ENCODE measurements at places on chromosomes 4 and X.
A peak's percentile ranks its signal among the peaks of the same experiment; 100 is the strongest.

GRCh38 chr4:25021216-25021615, 9.5 kb downstream of the LGI2 start:
- no peak for DNase-seq

GRCh38 chr4:170818786-170819185, 729.0 kb upstream of the AADAT start:
- DNase-seq = no peak

- DNase-seq = no peak
Measured at GRCh38 chrX:134718105-134718965, 60.1 kb upstream of the PLAC1 start.

DNA sequence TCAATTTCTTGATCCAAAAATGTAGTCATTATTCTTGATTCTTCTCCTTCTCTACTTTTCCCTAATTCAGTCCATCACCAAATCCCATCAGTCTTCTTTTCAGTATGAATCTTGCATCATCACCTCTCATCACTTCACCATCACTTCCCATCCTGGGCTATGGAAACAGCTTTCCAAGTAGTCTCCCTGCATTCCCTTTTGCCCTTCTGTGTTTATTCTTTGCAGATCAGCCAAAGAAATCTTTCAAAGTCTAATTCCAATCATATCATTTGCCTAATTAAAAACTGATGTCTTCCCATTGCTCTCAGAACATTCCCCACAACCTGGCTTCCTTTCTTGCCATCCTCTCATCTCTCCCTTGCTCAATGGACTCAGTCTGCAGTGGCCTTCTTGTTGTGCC, 201.7 kb upstream of the ADAMTS3 start:
- DNase-seq = no peak

GRCh38 chr4:165152527-165152926, 39.9 kb upstream of the TMEM192 start:
- no peak for DNase-seq

DNA sequence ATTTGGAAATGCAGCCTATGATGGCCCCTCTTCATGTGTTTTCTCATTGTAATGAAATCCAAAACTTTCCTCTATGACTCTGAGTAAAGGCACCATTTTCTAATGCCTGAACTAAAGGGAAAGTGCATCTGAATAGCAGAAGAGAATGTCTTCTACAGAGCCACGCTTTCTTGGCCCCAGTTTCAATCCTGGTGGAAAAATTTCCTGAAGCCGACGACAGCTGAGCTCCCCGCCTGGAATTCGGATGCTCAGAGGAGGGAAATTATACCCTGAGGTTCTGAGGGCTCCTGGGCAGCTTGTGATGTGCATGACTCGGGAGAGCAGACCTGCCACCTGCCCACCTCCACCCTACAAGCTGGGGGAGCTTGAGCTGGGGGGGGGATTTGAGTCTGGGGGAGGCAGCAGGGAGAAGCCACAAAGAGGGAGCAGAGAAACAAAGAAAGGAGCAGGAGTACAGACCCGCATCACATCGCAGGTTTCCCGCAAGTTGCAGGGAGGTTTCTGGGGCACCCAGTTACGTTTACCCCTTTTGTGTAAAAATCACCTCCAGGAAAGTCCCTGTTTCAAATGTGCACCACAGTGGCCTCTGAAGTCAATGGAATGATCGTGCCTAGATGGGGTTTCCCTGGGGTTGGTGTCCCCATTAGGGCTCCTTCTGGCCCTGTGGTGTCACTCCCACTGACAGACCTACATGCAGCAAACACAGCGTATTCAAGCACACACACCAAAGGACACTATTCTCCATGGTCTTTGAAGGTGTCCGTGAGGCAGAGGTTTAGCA, 145.6 kb upstream of the RBPJ start:
- no peak for DNase-seq

- DNase-seq = no peak
Measured at GRCh38 chrX:150371877-150372276, 8.8 kb downstream of the MAMLD1 start.

DNA sequence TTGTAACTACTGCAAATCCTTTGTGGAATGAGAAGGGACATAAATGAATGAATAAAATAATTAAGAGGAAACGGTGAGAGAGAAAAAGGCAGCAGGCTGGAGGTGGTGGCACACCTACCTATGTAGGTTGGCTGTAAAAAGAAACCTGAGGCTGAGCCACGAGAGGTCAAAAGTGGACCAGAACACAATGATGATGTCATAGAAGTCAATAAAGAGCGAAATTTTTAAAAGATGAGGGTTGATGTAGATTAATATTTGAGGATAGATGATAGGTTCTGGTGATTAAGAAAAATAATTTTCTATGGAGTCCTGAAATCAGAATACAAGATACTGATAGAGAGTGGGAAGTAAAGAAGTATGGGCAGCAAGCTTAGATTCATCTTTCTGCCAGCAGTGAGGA, 1.7 kb downstream of the TRPC5OS start:
- DNase-seq = no peak

GRCh38 chrX:24396931-24397279, 36.5 kb downstream of the SUPT20HL1 start:
- DNase-seq = no peak

GRCh38 chr4:174010547-174010946, 272.9 kb downstream of the FBXO8 start:
- DNase-seq = no peak

- no peak for DNase-seq
Measured at GRCh38 chr4:15917297-15917696, 21.2 kb downstream of the FGFBP1 start.

GRCh38 chr4:85774000-85774399, 299.1 kb downstream of the ARHGAP24 start:
- DNase-seq = no peak

- no peak for DNase-seq
Measured at GRCh38 chrX:119071381-119071780, 1.4 kb upstream of the CT47C1 start.

DNA sequence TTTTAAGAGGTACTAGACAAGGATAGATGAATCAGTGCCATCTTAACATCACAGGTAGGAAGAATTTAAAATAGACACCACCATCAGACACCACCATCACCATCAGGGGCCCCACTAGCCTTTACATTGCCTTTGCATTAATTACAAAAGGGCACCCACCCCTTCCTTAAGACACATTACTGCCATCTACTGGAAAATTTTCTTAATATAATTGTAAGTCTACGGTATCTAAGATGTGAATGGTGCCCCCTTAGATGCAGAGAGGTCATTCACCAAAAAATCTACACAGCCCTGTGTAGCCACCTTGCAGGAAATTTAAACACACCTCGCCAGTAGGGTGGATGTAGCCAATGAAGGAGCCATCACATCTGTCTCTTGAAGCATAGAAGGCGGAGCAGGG, 184.1 kb downstream of the MID1IP1 start:
- no peak for DNase-seq

DNA sequence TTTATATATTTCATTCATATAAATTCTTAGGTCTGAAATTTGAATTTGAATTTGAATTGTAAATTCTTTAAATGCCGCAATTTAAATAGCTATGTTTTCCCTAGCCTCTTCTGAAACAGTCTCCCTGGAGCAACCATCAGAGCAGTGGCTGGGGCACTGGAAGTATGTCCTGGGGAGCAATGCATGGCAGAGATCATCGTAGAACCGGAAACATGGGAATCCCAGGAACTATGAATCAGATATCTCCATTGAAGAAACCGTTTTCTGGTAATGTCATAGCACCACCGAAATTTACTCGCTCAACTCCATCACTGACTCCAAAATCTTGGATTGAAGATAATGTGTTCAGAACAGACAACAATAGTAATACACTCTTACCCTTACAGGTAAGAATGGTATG, 4.9 kb downstream of the CPEB2 start:
- DNase-seq = no peak

GRCh38 chrX:34877436-34877835, 65.2 kb upstream of the FAM47B start:
- no peak for DNase-seq

DNA sequence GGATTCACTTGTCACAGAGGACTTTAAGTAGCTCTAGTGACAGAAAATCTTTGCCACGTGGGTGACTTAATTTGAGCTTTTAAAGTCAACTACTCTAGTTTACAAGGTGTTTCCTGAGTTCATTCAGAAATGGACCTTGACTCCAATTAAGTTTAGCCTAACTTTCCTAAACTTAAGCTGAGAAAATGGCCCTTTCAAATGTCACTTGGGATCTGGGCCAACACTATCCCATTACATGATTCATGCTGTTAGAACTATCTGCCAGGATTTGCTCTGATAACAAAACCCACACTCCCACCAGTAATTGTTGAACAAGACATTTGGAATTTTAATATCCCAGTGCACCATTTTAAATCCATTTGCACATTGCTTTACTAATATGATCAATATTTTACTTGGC, 40.8 kb downstream of the C4orf46 start:
- no peak for DNase-seq

GRCh38 chr4:94828882-94829281, 71.1 kb downstream of the BMPR1B start:
- DNase-seq = no peak

DNA sequence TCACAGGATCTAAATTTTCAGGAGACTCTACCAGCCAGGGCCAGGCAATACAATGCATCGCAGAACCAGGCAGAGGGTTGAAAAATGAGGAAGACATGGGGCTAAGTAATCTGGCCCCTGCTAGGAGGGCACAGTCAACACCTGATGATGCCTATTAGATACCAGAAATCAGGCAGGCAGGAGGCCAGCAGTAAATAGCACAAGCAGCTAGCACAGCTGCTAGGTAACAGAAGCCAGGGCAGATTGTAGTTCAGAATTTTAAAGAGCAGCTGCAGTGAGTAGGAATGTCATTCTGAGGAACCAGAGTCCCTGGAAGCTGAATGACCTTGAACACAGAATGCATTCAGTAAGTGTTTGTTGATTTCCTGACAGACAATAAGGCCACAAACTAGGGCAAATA, 38.8 kb upstream of the TRPC5OS start:
- DNase-seq = no peak

DNA sequence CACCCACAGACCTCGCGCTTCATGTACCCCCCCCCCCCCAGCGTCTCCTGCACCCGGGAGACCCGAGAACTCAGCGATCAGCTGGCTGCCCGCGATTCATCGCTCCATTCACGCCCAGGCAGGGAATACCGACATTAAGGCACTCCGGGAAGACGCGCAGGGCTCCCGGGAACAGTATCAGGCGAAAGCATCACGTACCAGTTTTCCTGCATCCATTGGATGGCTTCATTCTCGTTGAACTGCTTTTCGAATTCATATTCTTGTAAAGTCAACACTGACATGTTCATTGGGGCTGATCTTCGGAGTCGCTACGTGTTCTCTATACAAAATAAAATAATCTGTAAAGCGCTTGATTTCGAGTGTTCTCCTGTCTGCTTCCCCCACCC, 373 bp downstream of the ELOVL6 start:
- DNase-seq = no peak

GRCh38 chrX:39869846-39870601, 227.7 kb downstream of the BCOR start:
- peak; percentile 60 for DNase-seq

- no peak for DNase-seq
Measured at GRCh38 chr4:145003675-145004074, 94.3 kb downstream of the ANAPC10 start.

DNA sequence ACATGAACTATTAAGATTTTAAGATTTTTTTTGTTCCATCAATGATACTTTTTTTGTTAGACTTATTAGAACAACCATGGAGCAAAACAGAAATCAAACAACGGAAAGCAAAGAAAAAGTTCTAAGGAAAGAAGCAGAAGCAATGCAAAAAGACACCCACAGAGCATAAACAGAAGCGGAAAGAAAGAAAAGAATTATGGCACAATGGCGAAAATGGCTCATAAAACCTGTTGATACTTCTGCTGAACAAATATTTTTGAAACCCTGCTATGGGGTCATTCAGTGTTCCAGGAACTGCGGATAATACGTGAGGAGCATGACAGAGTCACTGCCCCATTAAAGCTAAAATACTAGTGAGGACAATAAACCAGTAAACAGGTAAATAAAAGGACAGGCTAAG, 138.0 kb downstream of the ADAMTS3 start:
- no peak for DNase-seq

DNA sequence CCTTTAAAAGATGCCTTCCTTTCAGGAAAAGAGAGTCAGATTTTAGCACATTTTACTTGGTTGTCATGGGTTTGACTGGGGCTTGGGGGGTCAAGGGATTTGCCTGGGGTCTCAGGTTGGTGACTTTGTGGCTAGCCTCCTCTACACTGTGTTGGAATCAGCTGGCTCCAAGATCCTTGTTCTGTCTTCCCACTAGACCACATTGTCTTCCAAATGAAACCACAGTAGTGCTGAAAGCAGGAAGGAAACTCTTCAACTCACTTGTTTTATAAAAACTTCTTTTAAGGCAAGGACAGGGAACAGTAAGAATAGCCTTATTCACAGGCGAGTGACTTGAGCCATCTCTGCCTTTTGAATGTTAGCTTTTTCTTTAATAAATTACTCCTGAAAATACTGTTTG, 37.0 kb upstream of the OTUD4 start:
- no peak for DNase-seq

GRCh38 chrX:149799938-149800337, 18.2 kb downstream of the MAGEA9 start:
- no peak for DNase-seq

DNA sequence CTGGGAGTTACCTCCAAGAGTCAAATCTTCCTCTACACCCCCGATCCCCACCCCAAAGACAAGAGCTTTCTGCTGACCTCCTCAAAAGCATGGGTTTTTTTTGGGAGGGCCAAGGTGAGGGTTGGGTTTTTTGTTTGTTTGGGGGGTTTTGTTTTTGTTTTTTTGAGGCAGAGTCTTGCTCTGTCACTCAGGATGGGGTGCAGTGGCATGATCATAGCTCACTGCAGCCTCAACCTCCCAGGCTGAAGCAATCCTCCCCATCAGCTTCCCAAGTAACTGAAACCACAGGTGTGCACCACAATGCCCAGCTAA, 18.7 kb upstream of the WFS1 start:
- DNase-seq = no peak

GRCh38 chr4:168654848-168655174, 158.0 kb downstream of the PALLD start:
- no peak for DNase-seq

GRCh38 chr4:78845472-78845871, 69.3 kb downstream of the BMP2K start:
- DNase-seq = no peak

DNA sequence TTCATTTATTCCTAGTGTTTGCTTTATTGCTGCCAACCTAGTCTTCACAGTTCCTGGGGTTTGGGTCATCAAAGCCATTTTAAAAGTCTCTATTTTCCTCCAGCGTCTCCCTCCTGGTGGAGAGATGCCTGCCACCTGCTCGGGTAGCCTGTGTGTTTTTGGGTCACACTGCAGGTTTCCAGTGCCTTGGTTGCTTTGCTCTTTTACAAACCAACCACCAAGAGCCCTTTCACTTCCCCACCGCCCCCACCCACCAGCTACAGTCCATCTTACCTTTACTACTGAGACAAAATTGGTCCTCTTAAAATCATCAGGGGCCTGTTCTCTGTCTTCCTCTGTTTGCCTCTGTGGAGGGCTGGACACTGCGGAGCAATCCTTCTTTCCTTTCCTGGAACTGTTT, 280.5 kb upstream of the GATB start:
- DNase-seq = no peak

DNA sequence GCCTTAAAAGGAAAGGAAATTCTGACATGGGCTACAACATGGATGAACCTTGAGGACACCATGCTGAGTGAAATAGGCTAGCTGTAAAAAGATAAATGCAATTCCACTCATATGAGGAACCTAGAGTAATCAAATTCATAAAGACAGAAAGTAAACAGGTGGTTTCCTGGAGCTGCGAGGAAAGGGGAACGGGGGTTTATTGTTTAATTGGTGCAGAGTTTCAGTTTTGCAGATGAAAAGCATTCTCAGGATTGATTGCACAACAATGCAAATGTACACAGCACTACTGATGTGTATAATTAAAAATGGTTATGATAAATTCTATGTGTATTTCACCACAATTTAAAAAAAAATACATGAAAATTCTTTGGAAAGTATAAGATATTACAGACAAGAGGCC, 24.0 kb downstream of the PLRG1 start:
- no peak for DNase-seq

Measured in stimulated activated CD8-positive, alpha-beta memory T cell treated with anti-CD3 and anti-CD28 coated beads, Interleukin-15, amount 100 ng/mL, for 4 hours (primary cell).